Effector CD4-positive, alpha-beta T cell (primary cell): ENCODE measurements at places on chromosomes 2 and 18.

DNA sequence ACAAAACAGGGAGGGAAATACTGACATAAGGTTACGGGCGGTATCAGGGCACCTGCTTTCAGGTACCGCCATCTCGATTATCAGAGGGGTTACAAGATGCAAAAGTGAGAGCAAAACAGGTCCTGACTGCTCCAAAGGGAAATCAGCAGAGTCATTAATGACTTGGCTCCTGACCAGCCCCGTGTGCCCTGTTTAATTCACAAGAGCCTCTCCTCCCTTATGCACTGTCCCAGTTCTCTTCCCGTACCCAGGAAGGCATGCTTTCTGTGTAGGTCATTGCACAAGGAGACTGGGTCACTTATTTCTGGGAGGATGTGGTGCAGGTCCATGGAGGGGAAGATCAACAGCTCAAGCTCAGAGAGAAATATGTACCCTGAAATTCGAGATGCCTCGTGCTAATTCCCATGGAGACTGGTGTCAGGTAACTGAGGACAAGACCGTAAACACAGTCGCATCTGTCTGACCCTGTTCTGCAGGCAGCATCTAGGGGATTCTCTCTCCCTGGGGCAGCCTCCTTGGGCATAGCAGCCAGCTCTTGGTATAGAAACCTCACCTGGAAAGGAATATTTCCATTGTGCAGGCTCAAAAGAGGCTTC is 79.9 kb downstream of the HNRNPLL start:
- DNase-seq = no peak

GRCh38 chr18:27062802-27063201 is 122.3 kb downstream of the CHST9 start:
- no peak for DNase-seq

- no peak for DNase-seq
Measured at GRCh38 chr2:159879051-159879604, 81.1 kb upstream of the CD302 start.

GRCh38 chr2:32752952-32753351 is 125.1 kb downstream of the TTC27 start:
- no peak for DNase-seq

DNA sequence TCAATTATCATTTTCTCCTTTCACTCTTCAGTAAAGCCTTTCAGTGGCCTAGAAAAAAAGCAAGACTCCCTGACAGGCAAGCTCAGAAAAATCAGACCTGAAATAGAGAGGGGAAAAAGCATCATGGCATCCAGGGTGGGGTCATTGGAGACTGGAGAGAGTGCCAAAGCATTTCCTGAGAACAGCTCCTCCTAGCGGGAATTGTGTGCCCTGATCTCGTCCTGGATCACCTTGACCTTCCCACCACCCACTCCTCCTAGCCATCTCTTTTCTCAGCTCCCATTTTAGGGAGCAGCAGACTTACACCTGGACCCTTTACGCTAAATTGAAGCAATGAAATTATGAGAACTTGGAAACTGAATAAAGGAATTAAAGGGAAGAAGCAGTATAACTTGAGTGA is 176.6 kb downstream of the VWC2L start:
- no peak for DNase-seq

DNA sequence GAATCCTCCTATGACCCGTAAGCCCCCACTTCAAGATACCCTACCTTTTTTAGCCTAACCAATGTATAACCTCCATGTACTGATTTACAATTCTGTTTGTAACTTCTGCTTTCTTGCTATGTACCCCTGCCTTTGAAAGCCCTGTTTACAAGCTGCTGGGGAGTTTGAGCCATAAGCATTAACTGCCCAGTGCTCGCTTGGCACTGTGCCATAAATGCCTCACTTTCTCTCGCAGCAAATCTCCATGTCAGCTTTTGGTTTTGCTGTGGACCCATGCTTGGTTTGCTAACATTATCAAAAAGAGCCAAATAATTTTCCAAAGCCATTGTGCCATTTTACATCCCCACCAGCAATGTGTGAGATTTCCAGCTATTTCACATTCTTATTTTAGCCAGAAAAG is 51.8 kb downstream of the TEX51 start:
- DNase-seq = no peak

- no peak for DNase-seq
Measured at GRCh38 chr2:11983870-11984269, 237.4 kb downstream of the LPIN1 start.

DNA sequence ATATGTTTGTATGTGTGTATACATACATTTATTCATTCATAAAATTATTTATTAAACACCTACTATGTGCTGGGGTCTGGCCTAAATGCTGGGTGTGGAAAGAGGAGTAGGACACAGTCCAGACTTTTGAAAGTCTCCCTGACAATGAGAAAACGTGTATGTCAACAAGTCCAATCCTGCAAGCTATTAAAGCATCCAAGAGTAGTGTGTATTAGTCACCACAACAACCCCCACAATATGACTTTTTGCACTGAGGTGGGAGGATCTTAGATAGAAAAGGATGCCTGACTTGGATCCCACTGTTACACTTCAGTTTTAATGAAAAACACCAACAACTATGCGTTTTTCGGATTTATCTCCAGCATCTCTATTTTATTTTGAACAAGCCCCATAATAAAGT is 446.4 kb downstream of the EPHA4 start:
- no peak for DNase-seq

DNA sequence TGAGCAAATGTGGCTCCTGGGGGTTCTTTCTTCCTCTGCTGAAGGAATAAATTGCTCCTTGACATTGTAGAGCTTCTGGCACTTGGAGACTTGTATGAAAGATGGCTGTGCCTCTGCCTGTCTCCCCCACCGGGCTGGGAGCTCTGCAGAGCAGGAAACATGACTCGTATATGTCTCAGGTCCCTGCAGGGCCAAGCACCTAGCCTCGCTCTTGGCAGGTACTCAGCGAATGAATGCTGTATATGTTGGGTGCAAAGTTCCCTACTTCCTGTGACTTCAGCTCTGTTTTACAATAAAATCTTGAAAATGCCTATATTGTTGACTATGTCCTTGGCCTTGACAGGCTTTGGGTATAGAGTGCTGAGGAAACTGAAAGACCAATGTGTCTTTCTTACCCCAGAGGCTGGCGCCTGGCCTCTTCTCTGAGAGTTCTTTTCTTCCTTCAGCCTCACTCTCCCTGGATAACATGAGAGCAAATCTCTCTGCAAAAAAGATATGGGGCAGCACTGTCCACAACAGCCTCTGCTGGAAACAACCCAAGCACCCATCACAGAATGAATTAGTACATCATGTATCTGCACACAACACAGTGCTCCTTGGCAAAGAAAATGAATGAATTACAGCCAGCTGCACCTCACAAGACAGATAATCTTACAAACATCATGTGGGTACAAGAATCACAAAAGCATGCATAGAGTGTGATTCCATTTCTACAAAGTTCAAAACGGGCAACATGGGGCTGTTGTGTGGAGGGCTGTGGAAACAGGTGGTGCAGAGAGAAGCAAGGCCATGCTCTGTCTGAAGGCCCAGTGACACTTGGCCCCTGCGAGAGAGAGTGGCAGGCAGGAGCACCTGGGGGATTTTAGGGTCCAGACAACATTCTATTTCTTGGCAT is 6.6 kb downstream of the IL1RN start:
- DNase-seq = no peak

- DNase-seq = no peak
Measured at GRCh38 chr2:145592361-145592760, 1072.4 kb upstream of the ZEB2 start.

DNA sequence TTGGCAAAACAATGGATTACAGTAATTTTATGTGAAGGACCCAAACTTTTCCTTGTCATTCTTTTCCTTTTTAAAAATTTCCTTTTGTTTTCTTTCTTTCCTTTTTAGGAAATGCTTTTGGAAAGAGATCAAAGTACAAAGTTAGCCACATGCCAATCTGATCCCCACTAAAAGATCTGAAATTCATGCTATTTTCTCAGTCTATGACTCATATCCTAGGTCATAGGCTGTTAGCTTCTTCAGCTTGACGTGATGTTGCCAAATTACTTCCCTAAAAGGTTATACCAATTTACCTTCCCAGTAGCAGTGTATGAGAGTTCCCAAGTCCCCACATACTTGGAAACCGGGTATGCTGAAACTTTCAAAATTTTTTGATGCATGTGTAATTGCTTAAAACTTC is 355.3 kb downstream of the INSIG2 start:
- DNase-seq = no peak

DNA sequence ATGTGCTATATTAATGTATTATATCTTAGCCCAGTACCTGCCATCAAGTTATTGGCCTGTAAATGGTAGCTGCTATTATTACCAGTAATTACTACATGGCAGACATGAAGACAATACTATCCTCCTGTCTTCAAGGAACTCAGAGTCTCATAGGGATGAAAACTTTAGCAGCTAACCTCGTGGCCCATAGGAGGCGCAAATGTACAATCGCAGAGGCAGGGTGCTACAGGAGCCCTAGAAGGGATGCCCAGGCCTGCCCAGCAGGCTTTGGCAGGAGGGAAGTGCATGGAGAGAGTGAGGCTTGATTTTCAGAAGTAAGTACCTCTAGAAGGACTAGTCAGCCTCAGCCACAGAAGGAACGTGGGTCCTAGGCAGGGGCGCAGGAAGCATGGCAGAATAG is 44.7 kb upstream of the KIDINS220 start:
- no peak for DNase-seq

DNA sequence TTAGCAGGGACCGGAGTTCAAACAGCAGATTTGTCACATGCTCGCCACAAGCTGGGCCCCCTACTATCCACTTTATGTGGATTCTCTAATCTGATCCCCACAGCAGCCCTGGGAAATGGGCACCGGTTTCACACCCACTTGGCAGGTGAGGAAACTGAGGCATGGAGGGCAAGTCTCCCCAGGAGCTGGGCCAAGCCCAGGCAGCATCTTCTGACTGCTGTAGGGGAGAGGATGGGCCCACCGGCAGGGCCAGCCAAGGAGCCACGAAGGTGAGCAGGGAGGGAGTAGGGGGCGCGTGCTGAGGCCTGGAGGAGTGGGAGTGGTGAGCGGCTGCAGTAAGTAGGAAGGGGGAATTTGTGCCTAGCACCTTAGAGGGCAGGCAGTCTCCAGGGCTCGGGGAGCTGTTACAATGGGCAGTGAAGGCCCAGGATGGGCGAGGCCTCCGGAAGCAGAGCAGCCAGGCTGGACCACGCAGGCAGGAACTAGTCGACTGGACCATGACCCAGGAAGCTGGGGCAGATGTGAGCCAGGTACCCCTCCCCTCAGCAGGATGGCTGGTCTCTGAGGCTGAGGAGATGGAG is 37.1 kb downstream of the COA5 start:
- no peak for DNase-seq

DNA sequence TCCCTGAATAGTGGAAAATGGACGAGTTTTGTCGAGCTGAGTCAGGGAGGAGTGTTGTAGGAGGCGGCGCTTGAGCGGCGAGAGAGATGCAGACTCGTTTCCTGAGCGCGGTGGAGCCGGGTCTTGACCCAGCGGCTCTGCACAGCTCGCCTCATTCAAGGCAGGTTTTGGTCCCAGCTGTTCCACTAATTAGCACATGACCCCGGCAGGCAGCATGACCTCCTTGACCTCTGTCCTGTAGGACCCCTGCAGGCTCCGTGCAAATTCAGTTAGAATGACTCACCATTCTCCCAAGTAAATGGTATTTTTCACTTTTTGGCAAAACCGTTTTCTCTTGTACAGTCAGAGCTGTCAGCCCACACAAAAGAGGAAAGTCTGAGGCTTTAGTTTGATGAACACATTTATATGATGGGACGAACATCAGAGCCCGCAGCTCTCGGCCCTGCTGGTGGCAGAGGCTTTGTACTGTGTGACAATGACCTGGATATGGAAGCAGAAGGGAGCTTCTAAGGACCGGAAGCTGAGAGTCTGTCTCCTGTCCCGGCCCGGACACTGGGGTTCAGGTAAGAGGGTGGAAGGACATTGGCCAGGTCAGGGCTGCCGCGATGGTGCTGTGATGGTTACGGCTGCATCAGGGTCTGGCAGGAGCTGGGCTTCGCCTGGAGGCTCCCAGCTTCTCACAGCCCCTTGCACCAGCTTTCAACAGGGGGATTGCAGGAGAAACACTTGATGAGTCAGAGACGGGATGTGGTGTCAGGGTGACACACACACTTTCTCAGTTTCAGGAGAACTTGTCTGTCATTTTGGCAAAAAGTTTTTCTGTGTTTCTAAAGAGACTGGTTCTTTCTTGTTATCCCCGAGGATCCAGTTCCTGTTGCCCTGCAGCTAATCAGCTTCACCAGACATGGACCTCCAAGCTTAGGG is 29.9 kb upstream of the ALKAL2 start:
- DNase-seq = no peak
